ENCODE measurements at places on chromosomes 12 and 14.

DNA sequence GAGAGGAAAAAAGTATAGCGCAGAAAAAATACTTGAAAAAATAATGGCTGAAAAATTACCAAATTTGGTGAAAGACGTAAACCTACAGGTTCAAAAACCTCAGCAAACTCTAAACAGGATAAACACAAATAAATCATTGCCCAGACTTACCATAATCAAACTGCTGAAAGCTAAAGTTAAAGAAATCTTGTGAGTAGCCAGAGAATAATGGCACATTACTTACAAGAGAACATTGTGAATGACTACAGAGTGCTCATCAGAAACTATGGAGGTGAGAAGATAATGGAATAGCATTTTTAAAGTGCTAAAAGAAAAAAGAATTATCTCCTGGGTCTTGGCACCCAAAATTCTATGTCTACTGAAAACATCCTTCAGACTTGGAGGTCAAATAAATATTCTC is 36.0 kb downstream of the ATF1 start:
- no peak for DNase-seq

GRCh38 chr14:72699852-72700257 is 194.0 kb downstream of the DPF3 start:
- no peak for DNase-seq

- DNase-seq, result no peak
These were observed 41.4 kb upstream of the AMIGO2 start for GRCh38 chr12:47121146-47121545.

GRCh38 chr12:128586451-128587029 is 237.2 kb downstream of the SLC15A4 start:
- no peak for DNase-seq

DNA sequence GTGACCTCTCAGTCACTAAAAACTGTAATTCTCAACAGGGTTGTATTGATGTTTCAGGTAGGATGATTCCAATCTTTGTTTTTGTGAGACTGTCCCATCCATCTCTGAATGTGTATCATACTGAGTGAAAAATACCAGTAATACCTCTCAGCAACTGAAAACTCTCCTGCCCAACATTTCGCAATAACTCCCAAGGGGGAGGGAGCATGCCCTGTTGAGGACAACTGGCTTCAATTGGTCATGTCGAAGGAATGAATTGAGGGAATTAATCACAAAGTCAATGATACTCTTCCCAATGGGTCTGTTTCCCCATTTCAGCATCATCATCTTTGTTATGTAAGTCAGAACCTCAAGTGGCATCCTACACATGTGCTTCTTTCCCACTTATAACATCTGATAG is 102.4 kb upstream of the E2F7 start:
- no peak for DNase-seq

- DNase-seq, result no peak
These were observed 52.6 kb upstream of the OTX2 start for GRCh38 chr14:56862836-56863235.

GRCh38 chr12:92604786-92605185 is 98.0 kb upstream of the PLEKHG7 start:
- DNase-seq, result no peak

- peak; percentile 52 for DNase-seq
These were observed 10.9 kb upstream of the TFCP2 start for GRCh38 chr12:51183816-51184215.

GRCh38 chr14:51430633-51431032 is 190.6 kb downstream of the TMX1 start:
- DNase-seq, result no peak

- DNase-seq, result peak; percentile 37
These were observed 254.0 kb upstream of the USP15 start for GRCh38 chr12:62006076-62006732.
